ENCODE measurements at places on chromosomes 7 and 10.

- no peak overlapping the region for H3K27ac ChIP-seq
- H3K27me3 ChIP-seq, result no peaks in the 10 kb centered on the region
- H3K4me3 ChIP-seq, result no peak overlapping the region
- no peak for DNase-seq
- H3K4me1 ChIP-seq, result no peaks in the 10 kb centered on the region
These were observed 255.3 kb downstream of the HGF start for GRCh38 chr7:81514546-81514945.

- H3K27ac ChIP-seq, result no peak overlapping the region
These were observed 112.8 kb downstream of the CACNA2D1 start for GRCh38 chr7:82330706-82331215.

DNA sequence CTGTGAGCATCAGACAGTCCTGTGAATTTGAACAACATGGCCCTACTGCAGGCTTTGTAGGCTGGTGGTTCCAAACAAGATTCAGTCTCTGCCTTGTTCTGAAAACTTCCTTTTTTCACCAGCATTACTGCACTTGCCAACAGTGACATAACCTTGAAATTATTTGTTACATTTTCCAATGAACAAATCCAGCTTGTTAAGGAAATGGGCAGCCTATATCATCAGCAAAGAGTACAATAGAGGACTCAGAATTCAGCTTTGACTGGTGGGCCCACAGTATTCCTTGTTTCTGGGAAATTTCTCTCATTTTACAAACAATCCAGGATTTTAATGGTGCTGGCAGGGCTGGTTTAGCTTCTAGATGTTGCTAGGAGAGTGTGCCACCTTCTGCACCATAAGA, 703.7 kb upstream of the FZD8 start:
- H3K4me1 ChIP-seq, result peaks cover 4% of the 10 kb centered on the region
- no peak overlapping the region for H3K4me3 ChIP-seq
- H3K36me3 ChIP-seq, result no peaks in the 10 kb centered on the region
- DNase-seq, result no peak

DNA sequence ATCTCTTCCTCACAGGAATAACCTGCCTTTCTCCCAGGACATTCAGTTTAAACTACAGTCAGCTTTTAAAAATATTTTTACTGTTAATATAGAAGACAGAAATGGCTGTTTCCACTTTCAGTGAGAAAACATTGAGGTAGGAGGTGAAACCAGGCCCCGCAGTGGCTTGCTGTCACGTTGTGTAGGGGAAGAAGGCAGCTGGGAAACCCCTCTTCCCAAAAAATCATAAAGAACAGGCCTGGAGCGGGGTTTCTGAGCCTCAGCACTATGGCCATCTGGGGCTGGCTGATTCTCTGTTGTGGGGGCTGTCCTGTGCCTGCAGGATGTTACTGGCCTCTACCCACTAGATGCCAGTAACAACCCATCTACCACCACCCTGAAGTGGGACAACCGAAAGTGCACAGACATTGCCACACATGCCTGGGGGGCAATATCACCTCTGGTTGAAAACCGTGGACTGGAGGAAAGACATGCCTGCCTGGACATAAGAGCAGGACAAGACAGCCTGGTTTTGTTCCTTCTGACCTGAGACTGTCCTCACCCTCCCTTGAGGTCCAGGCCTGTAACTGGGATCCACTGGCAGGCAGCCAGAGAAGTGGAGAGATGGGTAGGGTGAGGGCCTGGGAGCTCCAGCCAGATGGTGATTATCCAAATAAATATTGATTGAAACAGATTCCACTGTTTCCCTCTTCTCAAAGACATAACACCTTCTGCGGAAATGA, 43.9 kb downstream of the KCNH2 start:
- no peak for DNase-seq
- no peaks in the 10 kb centered on the region for H3K27me3 ChIP-seq
- no peak overlapping the region for H3K27ac ChIP-seq
- no peaks in the 10 kb centered on the region for H3K36me3 ChIP-seq
- H3K4me1 ChIP-seq, result no peaks in the 10 kb centered on the region
- no peak overlapping the region for H3K4me3 ChIP-seq

GRCh38 chr10:104040862-104041789, 44.6 kb downstream of the COL17A1 start:
- H3K4me3 ChIP-seq, result no peak overlapping the region
- H3K4me1 ChIP-seq, result no peaks in the 10 kb centered on the region
- no peak overlapping the region for H3K27ac ChIP-seq
- H3K27me3 ChIP-seq, result no peaks in the 10 kb centered on the region

DNA sequence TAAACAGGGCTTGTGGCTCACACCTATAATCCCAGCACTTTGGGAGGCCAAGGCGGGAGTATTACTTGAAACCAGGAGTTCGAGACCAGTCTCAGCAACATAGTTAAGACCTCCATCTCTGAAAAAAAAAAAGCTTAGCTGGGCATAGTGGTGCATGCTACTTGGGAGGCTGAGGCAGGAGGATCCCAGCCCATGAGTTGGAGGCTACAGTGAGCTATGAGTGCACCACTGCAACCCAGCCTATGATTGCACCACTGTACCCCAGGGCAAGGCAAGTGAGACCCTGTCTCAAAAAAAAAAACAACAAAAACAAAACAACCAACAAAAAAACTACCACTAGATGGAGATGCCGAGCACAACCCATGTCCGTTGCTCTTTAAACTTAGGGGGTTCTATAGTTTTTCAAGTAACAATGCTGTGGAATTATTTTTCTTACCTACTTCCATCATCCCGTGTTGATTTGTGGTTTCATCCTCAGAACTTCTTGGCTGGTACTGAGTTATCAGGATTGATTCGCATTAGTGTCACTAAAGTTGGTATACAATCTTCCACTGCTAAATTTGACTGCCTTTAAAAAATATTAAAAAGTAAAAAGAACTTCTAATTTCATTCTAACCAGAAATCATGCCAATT, 12.2 kb upstream of the REPIN1 start:
- no peaks in the 10 kb centered on the region for H3K4me1 ChIP-seq
- peak; percentile 10 for DNase-seq
- no peaks in the 10 kb centered on the region for H3K27me3 ChIP-seq

DNA sequence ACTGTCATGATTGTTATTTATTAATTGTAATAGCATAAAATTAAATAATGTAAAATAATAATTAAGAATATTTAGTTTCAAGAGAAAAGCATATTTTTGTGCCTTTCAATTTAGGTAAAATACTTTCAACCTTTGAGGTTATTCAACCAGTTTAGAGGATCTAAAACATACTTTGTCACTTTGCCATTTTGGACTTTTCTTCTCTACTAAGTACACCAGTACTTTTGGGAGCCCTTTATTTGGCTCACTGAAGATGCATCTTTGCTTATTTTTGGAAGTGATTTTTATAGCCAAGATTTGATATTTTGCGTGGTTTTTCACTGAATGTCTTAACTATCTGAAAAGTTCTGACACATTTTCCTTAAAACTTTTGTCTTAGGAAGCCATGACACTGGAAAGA, 860.5 kb downstream of the SORCS1 start:
- no peak overlapping the region for H3K27ac ChIP-seq
- no peak for DNase-seq
- H3K36me3 ChIP-seq, result no peaks in the 10 kb centered on the region
- no peaks in the 10 kb centered on the region for H3K4me1 ChIP-seq
- H3K4me3 ChIP-seq, result no peak overlapping the region

DNA sequence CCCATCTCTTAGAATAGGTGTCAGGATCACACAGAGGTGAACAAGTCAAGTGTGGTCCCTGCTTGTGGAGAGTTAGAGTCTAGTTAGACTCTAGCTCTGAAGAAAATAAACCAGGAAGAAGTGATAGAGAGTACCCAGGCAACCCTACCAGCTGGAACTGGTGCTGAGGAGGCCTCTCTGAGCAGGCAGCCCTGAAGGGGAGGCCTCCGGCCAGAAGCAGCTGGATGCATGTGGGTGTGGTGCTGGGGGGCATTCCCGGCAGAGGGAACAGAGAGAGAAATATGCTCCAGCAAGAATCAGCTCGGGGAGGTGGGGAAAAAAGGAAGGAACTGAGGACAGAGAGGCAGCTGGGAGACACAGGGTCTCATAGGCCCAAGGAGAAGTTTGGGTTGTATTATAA, 68.6 kb downstream of the APBB1IP start:
- H3K36me3 ChIP-seq, result no peaks in the 10 kb centered on the region
- no peaks in the 10 kb centered on the region for H3K27me3 ChIP-seq
- no peaks in the 10 kb centered on the region for H3K4me1 ChIP-seq

DNA sequence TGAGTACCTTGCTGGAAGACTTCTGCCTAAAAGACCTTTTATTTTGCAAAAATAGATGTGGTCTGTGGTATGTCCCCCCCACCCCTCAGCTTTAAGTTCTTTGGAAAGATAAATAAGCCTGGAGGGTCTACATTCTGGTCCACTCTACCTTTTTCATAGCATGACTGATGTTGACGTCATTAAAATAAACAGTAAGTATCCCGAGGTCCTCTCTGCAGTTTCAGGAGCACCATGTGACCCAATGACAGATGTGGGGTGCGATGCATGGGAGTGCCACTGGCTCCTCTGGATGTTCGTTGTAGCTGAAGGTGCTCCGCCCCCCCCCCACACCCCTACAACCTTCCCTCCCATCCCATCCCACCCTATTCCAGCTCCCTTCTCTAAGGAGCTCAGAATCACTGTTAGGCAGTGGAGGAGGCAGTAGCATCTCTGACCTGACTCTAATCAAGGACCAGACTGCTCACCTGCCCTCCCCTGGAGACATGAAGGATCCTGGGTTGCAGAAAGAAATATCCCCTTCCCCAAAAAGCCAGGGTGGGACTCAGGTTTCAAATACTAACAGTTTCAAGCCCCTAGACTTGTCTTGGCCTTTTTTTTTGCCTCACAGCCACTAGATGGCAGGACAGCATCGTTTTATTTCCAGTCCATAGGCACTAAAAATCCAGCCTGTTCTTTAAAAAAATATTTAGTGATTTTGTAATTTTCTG, 25.1 kb downstream of the CASP7 start:
- no peaks in the 10 kb centered on the region for H3K36me3 ChIP-seq
- H3K27me3 ChIP-seq, result no peaks in the 10 kb centered on the region
- H3K4me1 ChIP-seq, result no peaks in the 10 kb centered on the region
- DNase-seq, result no peak

- DNase-seq, result no peak
- no peak overlapping the region for H3K27ac ChIP-seq
- H3K36me3 ChIP-seq, result no peaks in the 10 kb centered on the region
- H3K27me3 ChIP-seq, result no peaks in the 10 kb centered on the region
These were observed 50.2 kb upstream of the AKR1E2 start for GRCh38 chr10:4775808-4776207.

DNA sequence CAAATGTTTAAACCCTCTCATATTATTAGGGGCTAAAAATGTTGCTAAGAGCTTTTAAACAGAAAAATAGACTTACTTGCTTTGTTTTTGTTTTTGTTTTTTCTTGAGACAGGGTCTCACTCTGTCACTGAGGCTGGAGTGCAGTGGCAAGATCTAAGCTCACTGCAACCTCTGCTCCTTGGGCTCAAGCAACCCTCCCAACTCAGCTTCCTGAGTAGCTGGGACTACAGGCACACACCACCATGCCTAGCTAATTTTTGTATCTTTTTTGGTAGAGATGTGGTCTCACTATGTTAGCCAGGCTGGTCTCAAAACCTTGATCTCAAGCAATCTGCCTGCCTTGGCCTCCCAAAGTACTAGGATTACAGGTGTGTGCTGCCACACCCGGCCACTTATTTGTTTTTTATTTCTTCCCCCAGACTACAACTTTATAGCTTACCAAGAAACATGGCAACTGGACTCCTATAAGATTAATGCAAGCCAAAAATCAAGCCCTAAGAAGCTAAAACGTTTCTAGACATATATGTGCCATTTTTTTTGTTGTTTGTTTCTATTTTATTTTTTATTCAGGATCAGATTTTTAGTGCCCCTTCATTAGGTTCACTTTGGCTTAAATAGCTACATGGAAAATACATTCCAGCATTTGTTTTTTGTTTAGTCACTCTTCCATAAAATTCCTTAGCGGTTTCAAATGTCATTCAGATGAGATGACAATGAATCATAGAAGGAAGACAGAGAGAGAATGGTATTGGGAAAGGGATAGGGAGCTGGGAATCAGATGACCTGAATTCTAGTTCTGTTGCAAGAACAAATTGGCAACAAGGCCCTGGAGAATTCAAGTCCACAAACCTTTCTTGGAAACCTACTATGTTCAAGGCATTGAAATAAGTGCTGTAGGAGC, 163.4 kb upstream of the MKLN1 start:
- H3K36me3 ChIP-seq, result no peaks in the 10 kb centered on the region
- H3K27ac ChIP-seq, result no peak overlapping the region
- H3K4me1 ChIP-seq, result no peaks in the 10 kb centered on the region
- H3K27me3 ChIP-seq, result no peaks in the 10 kb centered on the region
- no peak for DNase-seq

DNA sequence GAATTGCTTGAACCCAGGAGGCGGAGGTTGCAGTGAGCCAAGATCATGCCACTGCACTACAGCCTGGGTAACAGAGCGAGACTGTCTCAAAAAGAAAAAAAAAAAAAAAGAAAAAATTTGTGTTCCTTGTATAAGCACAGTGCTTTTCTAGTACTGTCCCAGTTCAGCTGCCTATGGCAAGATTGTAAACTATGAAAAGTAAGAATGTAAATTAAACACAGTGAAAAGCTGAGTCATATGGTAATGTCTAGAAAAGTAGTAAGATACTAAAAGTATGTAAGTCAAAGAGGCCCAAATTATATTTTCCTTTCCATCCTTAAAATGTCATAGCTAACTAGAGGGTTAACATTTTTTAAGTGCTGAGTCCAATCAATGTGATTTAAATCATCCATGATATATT, 42.8 kb downstream of the RBM20 start:
- no peak overlapping the region for H3K4me3 ChIP-seq
- H3K36me3 ChIP-seq, result no peaks in the 10 kb centered on the region
- H3K4me1 ChIP-seq, result no peaks in the 10 kb centered on the region
- no peak overlapping the region for H3K27ac ChIP-seq

DNA sequence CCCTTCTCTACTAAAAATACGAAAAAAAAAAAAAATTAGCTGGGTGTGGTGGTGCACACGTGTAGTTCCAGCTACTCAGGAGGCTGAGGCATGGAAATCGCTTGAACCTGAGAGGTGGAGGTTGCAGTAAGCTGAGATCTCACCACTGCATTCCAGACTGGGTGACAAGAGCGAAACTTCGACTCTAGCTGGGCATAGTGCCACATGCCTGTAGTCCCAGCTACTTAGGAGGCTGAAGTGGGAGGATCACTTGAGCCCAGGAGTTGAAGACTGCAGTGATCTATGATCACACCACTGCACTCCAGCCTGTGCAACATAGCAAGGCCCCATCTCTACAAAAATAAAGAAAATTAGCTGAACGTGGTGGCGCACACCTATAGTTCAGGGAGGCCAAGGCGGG, 1.2 kb upstream of the SPACDR start:
- H3K27me3 ChIP-seq, result no peaks in the 10 kb centered on the region
- H3K27ac ChIP-seq, result no peak overlapping the region
- no peak overlapping the region for H3K4me3 ChIP-seq
- H3K36me3 ChIP-seq, result no peaks in the 10 kb centered on the region
- DNase-seq, result no peak
- no peaks in the 10 kb centered on the region for H3K4me1 ChIP-seq

- no peaks in the 10 kb centered on the region for H3K36me3 ChIP-seq
- DNase-seq, result no peak
- H3K4me3 ChIP-seq, result no peak overlapping the region
- H3K4me1 ChIP-seq, result no peaks in the 10 kb centered on the region
These were observed 341.0 kb upstream of the NPSR1 start for GRCh38 chr7:34317039-34317438.

GRCh38 chr10:91006001-91006751, 85.3 kb upstream of the ANKRD1 start:
- H3K36me3 ChIP-seq, result no peaks in the 10 kb centered on the region
- H3K4me3 ChIP-seq, result no peak overlapping the region
- DNase-seq, result no peak
- H3K4me1 ChIP-seq, result no peaks in the 10 kb centered on the region
- H3K27ac ChIP-seq, result no peak overlapping the region

All from aorta (tissue), 5 donors.